ENCODE measurements at places on chromosomes 2 and 18.
A peak's percentile ranks its signal among the peaks of the same experiment; 100 is the strongest.

GRCh38 chr2:54207666-54208195, 48.3 kb downstream of the TSPYL6 start:
- DNase-seq: no peak

DNA sequence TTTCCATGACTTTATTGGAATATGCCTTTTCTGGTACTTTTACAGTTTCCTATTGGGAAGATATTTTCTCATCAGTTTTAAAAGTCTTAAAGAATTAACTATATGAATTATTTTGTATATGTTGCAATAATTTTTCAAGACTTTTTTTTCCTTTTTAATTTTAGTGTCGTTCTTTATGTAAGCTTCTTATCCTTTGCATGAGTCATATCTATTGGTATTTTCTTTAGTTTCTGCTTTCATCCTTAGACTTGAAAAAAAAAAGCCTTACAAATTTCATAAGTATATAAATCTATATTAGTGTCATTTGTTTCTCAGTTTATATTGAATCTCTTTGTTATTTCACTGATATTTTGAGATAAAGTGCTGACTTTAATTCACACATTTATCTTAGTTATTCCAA, 94.9 kb downstream of the DSEL start:
- no peak for DNase-seq

DNA sequence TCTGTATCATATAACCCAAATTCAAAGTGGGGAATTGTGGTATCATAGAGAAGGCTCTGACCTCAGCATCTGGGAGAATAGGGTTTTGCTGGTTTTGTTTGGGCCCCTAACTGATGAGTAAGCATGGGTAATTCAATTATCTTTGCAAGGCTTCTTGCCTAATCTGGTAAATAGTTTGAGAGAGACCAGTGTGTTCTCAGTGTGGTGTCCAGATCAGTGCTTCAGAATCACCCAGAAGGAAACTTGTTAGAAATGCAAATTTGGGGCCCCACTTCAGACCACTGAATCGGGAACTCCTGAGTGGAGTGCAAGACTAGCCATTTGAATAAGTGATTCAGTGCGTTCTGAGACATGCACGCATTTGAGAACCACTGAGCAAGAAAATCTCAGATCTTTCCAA, 282.7 kb downstream of the EPHA4 start:
- no peak for DNase-seq

DNA sequence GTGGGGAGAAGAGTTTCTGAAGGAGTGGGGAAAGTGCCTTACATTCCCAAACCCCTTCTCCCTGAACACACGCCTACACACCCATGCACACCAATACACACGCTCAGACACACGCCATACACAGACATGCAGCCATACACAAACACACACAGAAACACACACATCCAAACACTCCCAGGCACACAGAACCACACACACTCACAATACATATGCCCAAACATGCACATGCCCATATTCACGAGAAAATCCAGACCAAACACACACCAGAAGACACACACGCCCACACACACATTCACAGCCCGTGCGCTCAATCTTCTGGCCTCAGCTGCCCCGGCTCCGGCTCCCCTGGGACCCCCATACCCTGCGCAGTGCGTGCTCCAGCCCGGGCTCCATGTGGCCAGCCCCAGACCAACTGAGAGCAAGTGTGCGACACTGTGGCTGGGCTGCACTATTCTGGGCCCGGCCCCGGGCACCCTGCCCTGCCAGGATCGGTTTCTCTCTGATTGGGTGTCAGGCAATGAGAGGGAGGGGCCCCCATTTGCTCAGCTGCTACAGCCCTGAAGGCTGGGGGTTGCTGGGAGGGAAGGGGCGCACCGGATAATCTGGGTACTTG, at the start of gene PRKAG3:
Gene PRKAG3, minus strand, starts transcription at position 426 of the 613 bp plus-strand sequence.
- no peak for DNase-seq

- no peak for DNase-seq
These were observed 262.6 kb upstream of the HDAC4 start for GRCh38 chr2:239663364-239663924.

DNA sequence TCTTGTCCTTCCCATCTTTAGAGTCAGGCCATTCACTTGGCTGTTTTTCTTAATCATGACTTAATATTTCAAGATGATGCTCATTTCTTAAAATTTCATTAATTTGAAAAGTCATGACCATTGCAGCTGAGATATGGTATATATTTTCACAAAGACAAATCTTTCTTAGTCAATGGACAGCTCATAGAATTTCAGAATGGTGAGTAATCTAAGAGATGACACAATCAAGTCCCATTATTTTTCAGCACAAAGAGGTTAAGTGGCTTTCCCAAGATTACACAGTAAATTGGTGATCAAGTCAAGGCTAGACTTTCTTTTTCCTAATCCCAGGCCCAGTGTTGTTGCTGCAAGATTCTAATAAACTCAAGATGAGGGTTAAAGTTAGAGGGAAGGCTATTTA, 34.4 kb upstream of the NT5C1B start:
- no peak for DNase-seq

- no peak for DNase-seq
These were observed 4.4 kb upstream of the CCDC150 start for GRCh38 chr2:196635156-196635555.

DNA sequence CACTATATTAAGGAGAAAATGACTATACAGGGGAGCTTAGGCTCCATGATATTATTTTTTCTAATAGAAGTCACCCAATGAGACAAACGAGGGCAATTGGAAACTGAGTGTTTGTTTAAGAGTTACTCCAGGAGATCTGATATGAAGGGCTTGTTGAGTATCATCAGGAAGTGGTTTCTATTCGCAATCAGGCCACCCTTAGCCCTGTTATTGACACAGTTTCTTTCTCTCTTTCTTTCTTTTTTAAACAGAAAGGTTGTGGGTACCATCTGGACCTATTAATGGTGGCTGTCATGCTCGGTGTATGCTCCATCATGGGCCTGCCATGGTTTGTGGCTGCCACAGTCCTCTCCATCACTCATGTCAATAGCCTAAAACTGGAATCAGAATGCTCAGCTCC, 117.3 kb downstream of the DPP4 start:
- DNase-seq: no peak

GRCh38 chr18:23626451-23627279, 36.0 kb downstream of the ANKRD29 start:
- no peak for DNase-seq

DNA sequence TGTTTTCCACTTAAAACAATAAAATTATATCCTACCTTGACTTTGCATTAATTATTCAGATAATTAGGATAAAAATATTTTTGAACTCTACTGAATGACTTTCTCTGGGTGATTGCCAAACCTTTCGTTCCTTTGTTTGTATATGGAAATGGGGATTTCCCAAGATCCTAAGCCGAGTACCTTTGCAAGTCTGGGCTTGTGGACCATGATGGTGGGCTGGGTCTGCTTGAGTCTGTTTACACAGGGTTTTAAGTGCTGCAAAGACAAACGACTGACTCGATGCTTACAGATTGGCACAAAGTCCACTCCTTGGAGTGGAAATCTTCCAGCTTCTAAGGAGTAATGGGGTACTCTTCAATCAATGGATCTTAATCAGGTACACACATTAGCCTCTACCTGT, 659.5 kb downstream of the TSN start:
- DNase-seq: no peak

GRCh38 chr2:205883965-205884364, 201.7 kb downstream of the NRP2 start:
- no peak for DNase-seq

GRCh38 chr2:64605026-64605471, 48.7 kb downstream of the SERTAD2 start:
- no peak for DNase-seq

DNA sequence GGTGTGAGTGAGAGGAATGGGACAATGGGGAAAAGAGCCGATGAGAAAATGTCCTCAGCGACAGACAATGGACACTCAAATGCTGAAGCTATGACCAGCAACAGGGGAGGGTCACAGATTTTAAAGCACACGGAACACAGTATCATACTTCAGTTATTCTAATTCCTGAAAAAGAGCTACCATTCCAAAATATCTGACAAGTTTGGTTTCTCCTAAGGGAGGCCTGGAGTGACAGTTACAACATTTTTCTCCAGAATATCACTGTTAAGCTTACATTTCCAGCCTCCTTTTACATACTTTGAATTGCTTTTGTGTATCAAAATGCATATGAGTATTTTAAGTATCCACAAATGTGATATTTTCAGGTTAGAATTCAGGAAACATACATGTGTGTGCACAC, 321.6 kb upstream of the THUMPD2 start:
- no peak for DNase-seq

- DNase-seq: no peak
These were observed 9.9 kb downstream of the ST3GAL5 start for GRCh38 chr2:85878719-85879370.

DNA sequence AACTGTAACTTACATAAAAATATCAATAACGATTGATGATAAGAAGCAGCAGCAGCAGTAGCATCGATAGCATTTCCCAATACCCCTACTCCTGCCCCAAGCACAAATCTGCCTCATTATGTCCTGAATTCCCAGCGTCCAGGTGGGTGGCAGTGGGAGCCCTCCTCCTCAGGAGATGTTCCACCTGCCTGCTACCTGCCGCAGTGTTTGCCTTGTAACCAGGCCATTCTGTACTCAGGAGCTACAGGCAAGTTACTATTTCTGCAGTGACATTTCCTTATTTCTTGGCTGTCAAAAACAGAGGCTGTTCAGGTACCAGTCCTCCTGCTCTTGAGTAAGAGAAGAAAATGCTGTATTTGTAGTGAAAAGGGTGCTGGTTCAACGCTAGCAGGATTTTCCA, 236.4 kb downstream of the CNTNAP5 start:
- no peak for DNase-seq

GRCh38 chr2:62293490-62294271, 97.8 kb downstream of the B3GNT2 start:
- peak; percentile 20 for DNase-seq

- DNase-seq: no peak
These were observed 2.1 kb upstream of the EMILIN1 start for GRCh38 chr2:27076323-27076722.

DNA sequence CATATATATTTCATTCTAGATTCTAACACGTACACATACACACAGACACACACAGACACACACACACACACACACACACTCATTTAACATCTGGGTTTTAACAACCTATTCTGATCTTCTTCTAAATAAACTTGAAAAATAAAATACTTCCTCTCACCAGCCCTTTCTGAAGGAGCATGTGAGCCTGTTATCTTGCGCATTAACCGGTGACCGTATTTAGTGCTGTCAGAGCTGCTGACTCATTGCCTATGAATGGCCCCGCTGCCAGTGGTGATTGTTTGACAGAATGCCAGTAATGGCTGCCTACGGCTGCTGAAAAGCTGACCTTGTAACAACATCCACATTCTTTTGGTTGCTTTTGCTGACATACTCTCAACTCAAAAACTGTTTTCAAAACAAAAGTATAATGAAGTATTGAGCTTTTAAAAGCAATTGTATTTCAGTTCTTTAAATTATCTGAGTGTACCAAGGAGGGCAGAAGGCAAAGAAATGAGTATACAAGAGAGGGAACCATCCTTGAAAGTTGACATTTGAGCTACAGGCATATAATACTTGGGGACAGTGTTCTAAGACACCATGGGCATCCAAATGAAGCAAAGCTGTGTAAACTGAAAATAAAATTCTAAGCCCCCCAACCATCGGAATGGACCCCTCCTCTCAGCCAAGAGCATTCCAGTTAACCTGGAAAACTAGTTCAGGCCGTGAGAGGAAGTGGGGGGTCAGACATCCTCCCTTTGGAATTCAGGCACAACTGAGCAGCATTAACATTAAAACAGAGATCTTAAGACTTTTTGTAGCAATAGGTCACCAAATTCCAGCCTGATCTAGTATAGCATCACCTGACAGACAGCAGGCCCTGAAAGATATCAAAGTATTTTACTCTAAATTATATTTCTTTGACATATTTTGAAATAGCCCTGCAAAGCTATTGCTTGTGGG, 50.2 kb upstream of the DTNA start:
- peak; percentile 57 for DNase-seq

DNA sequence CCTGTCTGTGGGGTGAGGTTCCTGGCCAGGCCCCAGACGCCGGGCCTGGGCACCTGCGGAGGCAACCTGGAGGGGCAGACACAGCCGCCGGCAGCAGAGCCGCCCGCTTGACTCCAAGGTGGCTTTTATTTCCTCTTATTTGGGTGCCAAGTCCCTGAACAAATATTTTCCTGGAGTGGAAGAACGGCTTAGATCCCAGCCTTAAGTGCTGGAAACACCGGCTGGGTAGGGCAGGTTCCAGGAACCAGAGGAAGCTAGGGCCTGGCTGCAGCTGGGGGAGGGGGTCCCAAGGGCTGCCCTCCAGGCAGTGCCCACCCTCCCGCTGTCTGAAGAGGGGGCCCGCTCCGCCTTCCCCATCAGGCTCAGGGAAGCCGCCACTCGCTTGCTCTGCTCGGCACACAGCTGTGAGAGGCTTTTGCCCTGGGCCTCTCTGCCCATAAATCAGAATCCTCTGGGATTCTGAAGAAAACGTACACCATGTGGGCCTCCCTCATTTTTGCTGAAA, 28.2 kb downstream of the SDC1 start:
- no peak for DNase-seq

GRCh38 chr18:59015531-59016152, 124.0 kb upstream of the SEC11C start:
- no peak for DNase-seq

DNA sequence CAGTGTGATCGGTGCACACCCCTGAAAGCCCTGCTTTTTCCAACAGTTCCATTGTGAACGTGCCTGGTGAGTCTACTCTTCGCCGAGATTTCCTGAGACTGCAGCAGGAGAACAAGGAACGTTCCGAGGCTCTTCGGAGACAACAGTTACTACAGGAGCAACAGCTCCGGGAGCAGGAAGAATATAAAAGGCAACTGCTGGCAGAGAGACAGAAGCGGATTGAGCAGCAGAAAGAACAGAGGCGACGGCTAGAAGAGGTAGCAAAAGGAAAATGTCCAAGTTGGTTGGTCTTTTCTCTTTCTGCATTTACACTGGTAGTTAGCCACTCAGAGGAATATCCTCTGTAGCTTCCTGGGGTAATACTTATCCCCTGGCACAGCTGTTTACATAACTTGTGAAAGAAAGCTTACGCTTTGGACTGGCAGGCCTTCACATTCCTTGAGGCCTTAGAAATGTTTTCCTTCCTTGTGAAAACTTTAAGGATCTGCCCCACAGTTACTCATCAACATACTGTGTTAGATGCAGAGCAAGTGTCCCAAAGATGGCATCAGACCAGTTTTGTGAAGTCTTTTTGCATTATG, 146.6 kb downstream of the MAP4K4 start:
- no peak for DNase-seq

DNA sequence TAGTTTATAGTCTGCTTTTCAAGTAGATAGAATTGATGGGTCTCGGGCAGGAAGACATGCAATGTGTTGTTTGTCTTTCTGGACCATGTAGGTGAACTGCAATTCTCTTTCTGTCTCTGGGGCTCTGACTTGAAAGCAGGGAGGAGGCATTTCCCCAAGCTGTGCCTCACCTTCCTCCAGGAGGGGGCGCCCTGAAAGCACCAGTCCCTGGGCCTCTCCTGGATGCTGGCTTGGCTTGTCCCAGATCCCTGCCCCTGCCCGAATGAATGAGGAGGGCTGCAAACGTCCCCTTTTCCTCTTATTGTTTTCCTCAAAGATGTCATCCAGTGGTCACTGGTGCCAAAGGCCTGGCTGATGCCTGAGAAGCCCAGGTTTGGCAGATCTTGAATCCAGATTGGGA, 270.6 kb downstream of the CELF4 start:
- DNase-seq: peak; percentile 51

GRCh38 chr2:1891971-1892486, 147.7 kb upstream of the PXDN start:
- DNase-seq: no peak
